Stimulated activated CD8-positive, alpha-beta memory T cell treated with anti-CD3 and anti-CD28 coated beads, Interleukin-4, amount 100 ng/mL, for 1 hour (primary cell): ENCODE measurements at places on chromosomes 12 and 14.

DNA sequence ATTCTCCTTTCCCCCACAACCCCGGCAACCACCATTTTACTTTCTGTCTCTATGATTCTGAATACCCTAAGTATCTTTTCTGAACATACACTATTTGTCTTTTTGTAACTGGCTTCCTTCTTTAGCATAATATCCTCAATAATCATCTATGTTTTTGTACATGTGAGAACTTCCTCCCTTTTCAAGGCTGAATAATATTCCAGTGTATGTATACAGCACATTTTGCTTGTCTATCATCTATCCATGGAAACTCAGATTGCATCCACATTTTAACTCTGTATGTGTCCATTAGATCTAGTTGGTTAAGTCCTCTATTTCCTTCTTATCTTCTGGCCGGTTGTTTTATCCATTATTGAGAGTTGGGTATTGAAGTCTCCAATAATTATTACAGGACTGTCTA lies 64.1 kb upstream of the TTC7B start:
- no peak for DNase-seq

GRCh38 chr12:65941388-65941787 lies 117.1 kb downstream of the HMGA2 start:
- no peak for DNase-seq

DNA sequence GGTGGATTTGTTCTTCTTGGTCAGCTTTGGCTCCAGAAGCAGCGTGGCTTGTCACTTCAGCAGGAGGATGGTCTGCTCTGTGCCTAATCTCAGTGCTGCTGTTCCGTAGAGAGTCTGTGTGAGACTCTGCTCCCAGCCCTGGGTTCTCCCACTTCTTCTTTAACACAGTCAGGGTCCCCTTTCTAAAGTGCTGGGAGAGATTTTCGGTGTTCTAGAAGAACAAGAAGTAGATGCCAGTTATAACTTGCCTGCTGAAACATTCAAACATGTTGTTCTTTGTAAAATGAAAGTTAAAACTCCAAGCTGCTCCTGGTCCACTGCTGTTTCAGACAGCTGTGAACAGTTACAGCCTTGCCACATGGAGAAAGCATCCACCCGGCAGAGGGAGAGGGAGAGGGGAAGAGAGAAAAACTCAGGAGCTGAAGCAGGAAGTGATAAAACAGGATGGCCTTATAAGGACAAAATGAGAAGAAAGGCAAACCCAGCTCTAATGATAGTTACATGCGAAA lies 55.2 kb upstream of the CERS5 start:
- DNase-seq, result no peak

GRCh38 chr12:85814071-85814470 lies 22.1 kb downstream of the RASSF9 start:
- DNase-seq, result no peak

GRCh38 chr12:68236421-68237059 lies 10.9 kb upstream of the IL26 start:
- no peak for DNase-seq

- DNase-seq, result no peak
Measured at GRCh38 chr14:69046476-69046860, 67.4 kb upstream of the ACTN1 start.

DNA sequence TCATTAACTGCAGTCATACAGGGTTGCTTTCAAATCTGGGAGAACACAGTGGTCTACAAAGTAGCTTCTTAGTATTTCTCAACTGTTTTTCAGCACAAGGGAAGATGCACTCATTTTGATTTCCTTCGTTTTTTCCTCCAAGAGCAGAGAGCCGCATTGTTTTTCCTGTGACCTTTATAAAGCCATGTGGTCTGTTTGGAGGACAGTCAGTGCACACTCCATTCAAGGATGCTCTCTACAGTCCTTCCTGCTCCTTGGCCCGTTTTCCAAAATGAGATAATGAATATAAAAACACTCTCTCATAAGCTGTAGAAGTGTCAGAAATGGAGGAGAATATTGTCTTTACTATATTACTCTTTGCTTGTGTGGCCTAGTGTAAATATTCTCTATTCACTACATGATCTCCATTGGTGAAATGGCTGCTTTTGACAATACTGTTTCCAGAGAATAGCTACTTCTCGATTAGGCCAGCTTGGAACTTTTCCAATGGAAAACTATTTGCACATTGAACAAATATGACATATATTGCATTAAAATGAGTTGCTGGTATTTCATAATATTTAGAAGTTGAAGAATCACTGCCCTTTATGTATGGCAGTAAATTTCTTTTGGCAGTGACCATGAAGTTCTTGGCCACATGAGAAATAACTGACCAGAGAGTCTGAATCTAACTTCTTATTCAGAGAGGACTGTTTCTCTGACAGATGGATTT lies 393.1 kb upstream of the RGS6 start:
- DNase-seq, result no peak

GRCh38 chr12:45286621-45287020 lies 70.7 kb downstream of the ANO6 start:
- DNase-seq, result no peak

DNA sequence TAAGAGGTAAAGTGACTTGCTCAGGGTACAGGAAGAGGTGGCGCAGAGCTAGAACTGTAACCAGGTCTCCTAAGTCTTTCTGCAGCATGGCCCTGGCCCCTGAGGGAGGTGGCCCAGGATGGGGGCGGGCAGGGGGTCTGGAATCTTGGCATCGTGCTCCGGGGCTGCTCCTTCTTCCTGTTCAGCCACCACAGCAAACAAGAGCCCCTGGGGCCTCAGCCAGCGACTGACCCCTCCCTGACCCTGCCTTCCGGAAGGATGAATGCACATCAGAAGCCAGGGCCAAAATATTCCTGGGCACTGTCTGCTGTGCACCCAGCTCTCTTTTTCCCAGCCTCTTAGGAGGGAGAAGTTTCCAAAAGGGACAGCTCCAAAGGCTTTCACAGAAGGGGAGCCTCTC lies 242.8 kb downstream of the DPF3 start:
- DNase-seq, result no peak

DNA sequence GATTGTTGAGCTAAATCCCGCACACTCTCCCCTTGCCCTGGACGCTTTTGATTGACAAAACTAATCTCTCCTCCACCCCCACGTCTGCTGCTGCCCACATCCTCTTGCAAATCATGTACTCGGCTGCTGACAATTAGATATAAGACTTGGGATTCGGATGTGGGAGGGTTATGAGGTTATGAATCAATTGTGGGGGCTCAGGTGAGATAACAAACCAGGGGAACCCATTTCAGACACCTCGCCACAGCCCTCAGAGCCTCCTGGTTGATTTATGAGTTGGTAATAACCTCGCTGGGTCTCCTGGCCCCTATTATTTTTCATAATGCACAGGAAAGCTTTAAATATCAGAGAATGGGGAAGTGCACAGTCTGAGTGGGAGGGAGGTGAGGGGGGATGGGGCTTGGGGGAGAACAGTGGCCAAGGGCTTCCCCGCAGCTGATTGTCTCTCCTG lies 449.9 kb downstream of the DPF3 start:
- DNase-seq, result no peak
